Stimulated activated CD8-positive, alpha-beta memory T cell treated with anti-CD3 and anti-CD28 coated beads, Interleukin-2, amount 100 ng/mL, for 48 hours (primary cell): ENCODE measurements at places on chromosomes 1 and 21.

DNA sequence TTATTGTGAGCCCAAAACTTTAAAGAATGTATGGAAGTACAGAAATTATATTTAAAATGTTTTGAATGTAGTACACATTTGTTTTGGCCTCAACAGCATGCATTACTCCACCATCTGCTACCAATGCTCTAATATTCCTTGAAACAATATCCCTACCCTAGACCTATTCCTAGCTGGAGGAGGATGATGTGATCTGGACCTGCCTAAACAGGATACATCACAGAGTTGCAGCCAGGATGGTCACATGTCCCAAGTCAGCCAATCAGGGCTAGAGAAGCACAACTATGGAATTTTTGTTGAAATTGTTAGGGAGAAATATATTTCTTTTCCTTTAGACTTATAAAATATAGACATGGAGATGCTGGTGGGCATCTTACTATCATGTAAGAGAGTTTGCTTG lies 623.3 kb upstream of the NR5A2 start:
- DNase-seq = no peak

DNA sequence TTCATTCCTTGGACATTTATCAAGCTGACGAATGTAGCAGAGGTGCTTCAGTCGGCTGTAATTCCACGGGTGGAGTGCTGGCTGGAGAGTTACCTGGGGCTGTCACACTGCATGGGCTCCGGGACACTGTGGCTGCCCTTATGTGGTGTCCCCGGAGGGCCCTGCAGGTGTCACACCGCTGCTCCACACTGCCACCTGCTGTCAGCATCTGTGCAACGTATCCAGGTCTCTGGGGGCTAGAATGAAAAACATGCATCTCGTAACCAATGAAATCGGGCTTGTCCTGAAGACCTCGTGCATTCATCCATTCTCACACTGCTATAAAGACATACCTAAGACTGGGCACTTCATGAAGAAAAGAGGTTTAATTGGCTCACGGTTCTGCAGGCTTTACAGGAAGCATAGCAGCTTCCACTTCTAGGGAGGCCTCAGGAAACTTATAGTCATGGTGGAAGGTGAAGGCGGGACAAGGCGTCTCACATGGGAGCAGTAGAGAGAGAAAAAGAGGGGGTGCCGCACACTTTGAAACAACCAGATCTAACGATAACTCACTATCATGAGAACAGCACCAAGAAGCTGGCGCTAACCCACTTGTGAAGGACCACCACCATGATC lies 46.7 kb upstream of the PCBP3 start:
- DNase-seq = peak; percentile 80

- DNase-seq = no peak
These were observed 18.8 kb upstream of the DIP2A start for GRCh38 chr21:46439906-46440305.

DNA sequence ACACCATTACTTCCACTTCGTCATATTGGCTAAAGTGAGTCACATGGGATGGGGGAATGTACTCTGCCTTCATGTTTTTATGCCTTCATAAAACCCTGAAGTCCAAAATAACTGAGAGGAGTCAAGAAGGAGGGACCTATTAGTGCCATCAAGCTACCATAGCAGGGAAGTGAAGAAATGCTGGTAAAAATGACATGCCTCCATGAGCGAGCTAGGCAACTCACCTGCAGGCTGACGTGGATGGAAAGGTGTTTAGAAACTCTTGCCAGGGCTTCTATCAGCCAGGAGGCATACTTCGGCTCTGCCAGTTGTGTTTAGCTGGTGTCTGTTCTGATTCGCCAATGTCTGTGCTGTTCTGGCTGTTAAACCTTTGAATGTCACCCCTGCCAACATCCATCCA lies 424.4 kb upstream of the USP24 start:
- no peak for DNase-seq

GRCh38 chr21:38619480-38619879 lies 121.2 kb upstream of the ERG start:
- DNase-seq = no peak

DNA sequence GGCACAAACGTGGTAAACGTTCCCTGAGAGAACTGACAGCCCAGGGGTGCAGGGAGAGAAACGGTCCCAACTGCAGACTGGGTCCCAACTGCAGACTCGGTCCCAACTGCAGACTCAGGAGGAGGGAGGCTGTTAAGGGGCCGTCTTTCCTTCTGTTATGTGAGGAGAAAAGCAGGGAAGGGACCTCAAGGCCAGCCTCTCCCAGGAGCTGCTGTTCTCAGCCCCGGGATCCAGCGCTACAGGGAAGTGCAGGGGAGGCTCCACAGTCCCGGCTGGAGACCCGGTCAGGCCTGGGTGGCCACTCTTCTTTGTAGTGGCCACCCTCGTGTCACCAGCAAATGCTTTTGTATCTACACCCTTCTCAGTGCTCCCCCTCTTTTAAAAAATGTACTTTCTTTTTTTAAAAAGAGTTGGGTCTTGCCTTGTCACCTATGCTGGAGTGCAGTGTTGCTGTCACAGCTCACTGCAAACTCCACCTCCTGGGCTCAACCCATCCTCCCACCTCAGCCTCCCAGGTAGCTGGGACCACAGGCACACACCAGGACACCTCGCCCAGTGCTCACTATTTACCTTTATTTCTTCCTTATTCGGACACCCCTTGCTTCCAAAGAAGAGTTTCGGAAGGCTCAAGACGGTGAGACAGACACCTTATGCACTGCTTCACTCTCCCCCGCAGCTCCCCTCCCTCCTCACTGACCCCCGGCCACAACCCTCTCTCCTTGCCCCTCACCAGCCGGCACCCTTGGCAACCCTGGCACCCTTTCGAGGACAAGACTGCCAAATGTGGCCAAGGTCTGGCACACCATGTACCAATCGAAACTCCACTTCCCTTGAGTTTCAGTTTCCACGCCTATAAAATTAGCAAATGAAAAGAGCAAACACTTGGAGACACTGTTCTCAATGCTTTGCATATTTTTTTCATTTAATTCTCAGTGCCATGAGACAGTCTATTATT lies 21.8 kb downstream of the CAPN2 start:
- no peak for DNase-seq

GRCh38 chr1:23193391-23194118 lies 23.7 kb downstream of the HTR1D start:
- no peak for DNase-seq

GRCh38 chr1:212045981-212046380 lies 10.4 kb downstream of the DTL start:
- no peak for DNase-seq
